ENCODE measurements at places on chromosomes 7 and 10.
A peak's percentile ranks its signal among the peaks of the same experiment; 100 is the strongest.

DNA sequence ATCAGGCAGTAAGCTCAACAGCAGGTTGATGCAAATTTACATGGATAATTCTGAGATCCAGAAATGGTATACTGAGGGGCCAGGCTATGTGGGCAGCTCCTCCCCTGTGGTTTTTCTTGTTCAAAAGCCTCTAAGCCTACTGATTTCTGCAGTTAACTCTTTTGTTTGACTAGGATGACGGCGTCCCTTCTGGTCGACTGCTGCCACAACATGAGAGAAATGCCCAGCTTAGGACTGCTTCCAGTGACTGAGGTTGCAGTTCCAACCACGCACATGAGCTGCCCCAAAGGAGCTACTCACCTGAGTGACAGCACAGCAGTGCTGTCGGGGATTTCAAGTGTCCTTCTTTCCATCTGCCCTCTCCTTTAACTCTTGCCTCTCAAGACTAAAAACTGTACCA, 973.0 kb upstream of the GHITM start:
- no peaks in the 10 kb centered on the region for H3K27me3 ChIP-seq
- H3K27ac ChIP-seq: no peak overlapping the region
- no peaks in the 10 kb centered on the region for H3K36me3 ChIP-seq
- no peak overlapping the region for H3K4me3 ChIP-seq
- no peak for DNase-seq
- H3K4me1 ChIP-seq: no peaks in the 10 kb centered on the region

DNA sequence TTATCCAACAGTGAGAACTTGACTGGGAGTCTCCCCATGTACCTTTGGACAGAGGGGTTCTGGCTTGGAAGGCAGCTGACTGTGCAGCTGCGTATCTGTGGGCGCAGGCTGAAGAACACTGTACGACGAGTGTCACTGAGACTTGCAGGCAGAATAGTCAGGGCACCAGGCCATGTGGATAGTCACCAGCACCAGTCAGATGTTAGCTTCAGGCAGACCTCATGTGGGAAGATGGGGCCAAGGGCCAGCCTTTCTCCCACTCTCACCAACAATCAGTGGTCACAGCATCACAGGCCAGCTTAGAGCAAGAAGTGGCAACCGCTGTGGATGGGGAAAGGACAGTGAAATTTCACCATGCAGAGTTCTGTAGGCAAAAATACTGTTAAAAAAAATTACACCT, 43.4 kb upstream of the GJD4 start:
- no peak for DNase-seq
- peaks cover 6% of the 10 kb centered on the region for H3K36me3 ChIP-seq
- no peak overlapping the region for H3K4me3 ChIP-seq
- no peaks in the 10 kb centered on the region for H3K27me3 ChIP-seq
- H3K27ac ChIP-seq: no peak overlapping the region

- DNase-seq: no peak
- H3K27me3 ChIP-seq: no peaks in the 10 kb centered on the region
- no peaks in the 10 kb centered on the region for H3K36me3 ChIP-seq
- no peak overlapping the region for H3K27ac ChIP-seq
- H3K4me3 ChIP-seq: no peak overlapping the region
- peaks cover 21% of the 10 kb centered on the region for H3K4me1 ChIP-seq
These were observed 24.2 kb downstream of the TRIM8 start for GRCh38 chr10:102668326-102669107.

- peaks cover 45% of the 10 kb centered on the region for H3K27me3 ChIP-seq
- peak overlapping the region; percentile 56 for H3K4me3 ChIP-seq
- peaks cover 7% of the 10 kb centered on the region for H3K4me1 ChIP-seq
These were observed 952 bp downstream of the DIP2C start for GRCh38 chr10:688312-689120.

- no peak overlapping the region for H3K4me3 ChIP-seq
- no peak for DNase-seq
- no peaks in the 10 kb centered on the region for H3K36me3 ChIP-seq
- peaks cover 8% of the 10 kb centered on the region for H3K27me3 ChIP-seq
These were observed 21.6 kb downstream of the HIP1 start for GRCh38 chr7:75716992-75717626.

- no peaks in the 10 kb centered on the region for H3K4me1 ChIP-seq
- H3K27ac ChIP-seq: no peak overlapping the region
- no peak for DNase-seq
- H3K4me3 ChIP-seq: no peak overlapping the region
These were observed 35.7 kb downstream of the ITIH2 start for GRCh38 chr10:7738536-7739407.

- H3K27me3 ChIP-seq: no peaks in the 10 kb centered on the region
- H3K4me3 ChIP-seq: no peak overlapping the region
- no peak overlapping the region for H3K27ac ChIP-seq
- DNase-seq: no peak
- no peaks in the 10 kb centered on the region for H3K36me3 ChIP-seq
- H3K4me1 ChIP-seq: peaks cover 4% of the 10 kb centered on the region
These were observed 114.5 kb downstream of the PTPN20 start for GRCh38 chr10:47025540-47026300.

DNA sequence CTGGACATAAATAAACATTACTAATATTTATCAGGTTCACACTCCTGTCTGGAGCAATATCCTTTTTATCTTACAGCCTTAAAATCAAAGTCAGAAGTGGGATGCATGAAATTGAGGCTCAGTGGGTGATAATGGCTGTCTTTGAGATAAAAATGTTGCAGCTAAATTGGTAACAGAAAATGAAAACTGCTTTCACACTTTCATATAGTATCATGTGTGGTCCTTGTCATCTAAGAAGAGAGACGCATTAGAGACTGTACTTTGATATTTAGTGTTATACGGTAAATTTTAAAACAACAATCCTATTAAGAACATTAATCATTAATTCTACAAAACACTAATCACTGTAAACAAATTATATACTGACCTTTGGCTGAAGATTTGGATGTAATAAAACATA, 235.2 kb upstream of the HGF start:
- no peaks in the 10 kb centered on the region for H3K27me3 ChIP-seq
- no peaks in the 10 kb centered on the region for H3K36me3 ChIP-seq
- no peak overlapping the region for H3K4me3 ChIP-seq
- H3K27ac ChIP-seq: no peak overlapping the region

GRCh38 chr10:114719311-114719710, 61.2 kb upstream of the ABLIM1 start:
- H3K27ac ChIP-seq: no peak overlapping the region
- no peaks in the 10 kb centered on the region for H3K36me3 ChIP-seq
- H3K4me3 ChIP-seq: no peak overlapping the region
- H3K4me1 ChIP-seq: no peaks in the 10 kb centered on the region

- no peak overlapping the region for H3K4me3 ChIP-seq
- H3K27ac ChIP-seq: no peak overlapping the region
- peaks cover 2% of the 10 kb centered on the region for H3K36me3 ChIP-seq
- peak; percentile 25 for DNase-seq
- no peaks in the 10 kb centered on the region for H3K27me3 ChIP-seq
These were observed 2.8 kb upstream of the BCL7B start for GRCh38 chr7:73560109-73560835.

DNA sequence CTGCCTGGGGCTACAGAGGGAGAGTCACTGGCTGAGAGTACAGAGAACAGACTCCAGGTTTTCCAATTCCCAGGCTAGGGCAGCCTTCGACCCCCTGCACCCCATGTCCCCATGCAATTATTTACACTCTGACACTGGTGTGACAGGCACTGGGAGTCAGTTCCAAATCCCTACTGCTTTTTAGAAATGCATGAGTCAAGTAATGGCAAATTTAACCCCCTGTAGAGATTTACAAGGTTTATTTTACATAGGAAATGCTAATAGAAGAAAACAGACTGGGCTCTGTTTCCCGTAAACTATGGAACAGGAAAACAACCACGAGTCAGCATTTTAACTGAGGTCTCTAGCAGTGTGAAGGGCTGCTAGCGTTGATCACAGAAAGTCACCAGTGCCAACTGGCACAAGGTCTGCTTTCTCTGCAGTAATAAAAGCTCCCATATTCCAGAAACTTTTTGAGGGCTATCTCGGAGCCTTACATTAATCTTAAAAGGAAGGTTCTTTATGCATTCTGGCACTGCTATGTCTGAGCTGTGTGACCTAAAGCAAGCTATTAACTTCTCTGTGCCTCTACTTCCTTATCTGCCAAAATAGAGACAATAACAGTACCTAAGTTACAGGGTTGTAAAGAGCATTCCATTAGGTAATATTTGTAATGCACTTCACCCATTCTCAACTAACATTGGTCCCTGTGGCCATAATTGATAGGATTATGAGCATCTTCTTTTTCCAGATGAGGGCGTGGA, 28.2 kb downstream of the NOD1 start:
- no peak for DNase-seq
- no peaks in the 10 kb centered on the region for H3K27me3 ChIP-seq
- H3K4me3 ChIP-seq: no peak overlapping the region
- peaks cover 6% of the 10 kb centered on the region for H3K36me3 ChIP-seq
- H3K4me1 ChIP-seq: peaks cover 7% of the 10 kb centered on the region

DNA sequence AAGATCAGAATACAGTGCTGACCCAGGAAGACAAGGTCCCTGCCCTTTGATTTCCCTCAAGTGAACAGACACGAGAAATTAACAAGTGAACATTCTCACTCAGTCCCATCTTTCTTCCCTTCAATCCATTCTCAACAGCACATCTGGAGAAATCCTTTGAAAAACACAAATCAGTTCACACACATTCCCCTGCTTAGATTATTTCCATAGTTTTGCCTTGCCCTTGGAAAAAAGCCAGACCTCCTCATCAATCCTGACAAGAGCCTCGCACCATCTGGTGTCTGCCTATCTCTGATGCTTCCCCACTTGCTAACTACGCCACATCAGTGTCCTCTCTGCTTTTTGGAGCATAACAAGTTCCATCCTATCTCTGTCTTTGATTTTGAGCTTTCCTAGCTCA, 94.4 kb upstream of the KIAA1217 start:
- no peak overlapping the region for H3K4me3 ChIP-seq
- H3K27me3 ChIP-seq: no peaks in the 10 kb centered on the region
- no peak overlapping the region for H3K27ac ChIP-seq
- H3K36me3 ChIP-seq: no peaks in the 10 kb centered on the region

GRCh38 chr10:29723726-29724125, 89.0 kb upstream of the SVIL start:
- peaks cover 10% of the 10 kb centered on the region for H3K36me3 ChIP-seq
- no peak for DNase-seq
- no peak overlapping the region for H3K4me3 ChIP-seq
- H3K27ac ChIP-seq: no peak overlapping the region
- no peaks in the 10 kb centered on the region for H3K27me3 ChIP-seq

- no peak for DNase-seq
- peaks cover 5% of the 10 kb centered on the region for H3K27me3 ChIP-seq
- H3K4me3 ChIP-seq: no peak overlapping the region
- no peak overlapping the region for H3K27ac ChIP-seq
- H3K36me3 ChIP-seq: no peaks in the 10 kb centered on the region
These were observed 81.4 kb downstream of the VWA2 start for GRCh38 chr10:114320249-114321116.

DNA sequence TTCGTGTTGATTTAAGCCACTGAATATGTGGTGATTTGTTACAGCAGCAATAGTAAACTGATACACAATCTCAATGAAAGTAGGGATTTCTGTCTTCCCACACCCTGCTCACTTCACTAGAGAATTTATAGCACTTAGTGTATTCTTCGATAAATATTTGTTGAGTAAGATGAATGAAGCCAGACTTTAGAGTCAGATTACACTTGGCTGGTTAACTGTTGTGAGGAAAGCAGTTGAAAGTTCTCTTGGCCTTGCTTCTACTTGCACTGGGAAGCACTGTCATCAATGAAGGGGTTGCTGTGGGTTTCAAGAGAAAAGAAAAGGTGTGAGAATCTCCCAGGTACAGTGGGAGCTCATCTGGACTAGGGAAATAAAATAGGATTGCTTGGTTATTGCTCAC, 82.1 kb upstream of the IGFBP3 start:
- no peaks in the 10 kb centered on the region for H3K4me1 ChIP-seq
- DNase-seq: no peak
- H3K27me3 ChIP-seq: no peaks in the 10 kb centered on the region
- H3K27ac ChIP-seq: no peak overlapping the region

DNA sequence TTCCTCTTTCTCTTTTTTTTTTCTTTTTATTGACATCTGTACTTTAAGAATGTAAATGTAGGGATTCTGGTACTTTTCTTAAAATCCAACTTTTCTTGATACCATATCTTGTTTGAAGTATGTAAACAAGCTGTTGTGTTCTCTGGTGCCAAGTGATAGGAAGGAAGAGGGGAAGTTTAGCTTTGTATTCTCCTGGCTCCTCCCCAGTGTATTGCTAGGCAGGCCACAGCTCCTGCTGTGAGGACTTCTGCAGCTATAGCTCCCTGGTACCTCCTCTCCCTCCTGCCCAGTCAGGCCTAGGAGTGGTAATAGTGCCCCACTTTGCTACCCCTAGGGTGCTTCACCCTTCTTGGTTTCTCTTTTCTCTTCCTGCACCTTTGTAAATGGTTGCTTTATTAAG, 45.3 kb upstream of the SP8 start:
- H3K36me3 ChIP-seq: no peaks in the 10 kb centered on the region
- DNase-seq: no peak
- no peaks in the 10 kb centered on the region for H3K4me1 ChIP-seq
- peaks cover 7% of the 10 kb centered on the region for H3K27me3 ChIP-seq
- H3K4me3 ChIP-seq: no peak overlapping the region

- no peak overlapping the region for H3K27ac ChIP-seq
- H3K4me1 ChIP-seq: no peaks in the 10 kb centered on the region
- H3K4me3 ChIP-seq: no peak overlapping the region
- no peak for DNase-seq
- no peaks in the 10 kb centered on the region for H3K36me3 ChIP-seq
- H3K27me3 ChIP-seq: no peaks in the 10 kb centered on the region
These were observed 111.4 kb downstream of the INPP5A start for GRCh38 chr10:132648851-132649528.

DNA sequence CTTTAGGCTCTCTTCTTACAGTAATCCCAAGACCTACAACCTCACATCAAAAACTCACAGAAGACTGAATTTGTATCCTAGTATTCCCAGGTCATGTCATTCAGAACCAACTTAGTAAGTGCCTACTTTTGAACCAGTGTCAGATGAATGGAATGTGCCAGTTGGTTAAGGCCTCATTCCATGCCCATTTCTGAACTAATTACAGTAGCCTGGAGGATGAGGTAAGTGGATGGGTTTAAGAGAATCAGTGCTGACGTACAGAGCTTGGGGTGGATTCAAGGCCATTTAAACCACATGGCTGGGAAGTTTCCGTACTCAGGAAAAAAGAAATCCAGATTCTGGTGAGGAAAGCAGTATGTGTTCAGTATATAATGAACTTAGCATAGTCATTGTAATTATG, 21.9 kb upstream of the FOXP2 start:
- no peak for DNase-seq
- no peaks in the 10 kb centered on the region for H3K4me1 ChIP-seq
- H3K27me3 ChIP-seq: no peaks in the 10 kb centered on the region
- H3K36me3 ChIP-seq: no peaks in the 10 kb centered on the region
- H3K4me3 ChIP-seq: no peak overlapping the region
- H3K27ac ChIP-seq: no peak overlapping the region
